RWPE1 (cell line): ENCODE measurements at places on chromosomes 1 and 21.

- DNase-seq = no peak
Observed at GRCh38 chr1:174174461-174175329, 15.4 kb downstream of the RABGAP1L start.

DNA sequence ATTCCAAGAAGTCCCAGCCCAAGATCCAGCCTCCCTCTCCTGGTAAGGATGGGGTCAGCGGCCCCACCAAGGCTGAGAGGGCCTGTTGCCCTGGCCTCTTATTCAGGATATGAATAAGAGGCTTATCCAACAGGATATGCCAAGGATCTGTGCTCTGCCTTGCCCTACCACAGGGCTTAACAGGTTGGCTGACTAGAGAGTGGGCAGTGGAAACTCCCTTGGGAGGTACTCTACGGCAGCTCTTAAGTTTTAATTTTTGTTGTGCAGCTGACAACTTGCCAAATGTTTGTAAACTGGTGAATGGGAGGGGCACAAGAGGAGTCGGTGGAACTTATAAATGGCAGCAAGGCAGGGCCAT is 16.5 kb upstream of the PIGV start:
- DNase-seq = no peak

DNA sequence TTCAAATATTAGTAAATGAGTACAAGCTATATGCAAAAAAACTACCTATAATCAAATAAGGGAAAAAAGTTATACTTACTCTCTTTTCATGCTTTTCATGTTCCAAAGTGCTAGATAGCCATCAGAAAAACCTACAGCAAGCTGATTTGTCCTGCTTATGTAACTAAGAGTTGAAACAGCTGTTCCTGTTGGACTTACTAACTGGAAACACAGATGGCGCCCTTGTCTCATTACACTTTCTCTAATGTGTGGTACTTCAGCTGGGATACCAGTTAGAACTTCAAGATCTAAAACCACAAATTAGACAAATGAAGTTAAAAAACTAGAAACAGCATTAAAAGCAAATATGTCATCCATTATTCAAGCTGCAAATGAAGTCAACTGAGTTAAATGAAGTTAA is 24.3 kb downstream of the AHCTF1 start:
- no peak for DNase-seq

- no peak for DNase-seq
Observed at GRCh38 chr21:45004481-45005247, 64.8 kb downstream of the SLX9 start.

- no peak for DNase-seq
Observed at GRCh38 chr1:7278827-7279765, 492.0 kb upstream of the VAMP3 start.

GRCh38 chr1:54927472-54928240 is 40.7 kb upstream of the DHCR24 start:
- no peak for DNase-seq

GRCh38 chr1:165524639-165525285 is 19.0 kb upstream of the LRRC52 start:
- no peak for DNase-seq

DNA sequence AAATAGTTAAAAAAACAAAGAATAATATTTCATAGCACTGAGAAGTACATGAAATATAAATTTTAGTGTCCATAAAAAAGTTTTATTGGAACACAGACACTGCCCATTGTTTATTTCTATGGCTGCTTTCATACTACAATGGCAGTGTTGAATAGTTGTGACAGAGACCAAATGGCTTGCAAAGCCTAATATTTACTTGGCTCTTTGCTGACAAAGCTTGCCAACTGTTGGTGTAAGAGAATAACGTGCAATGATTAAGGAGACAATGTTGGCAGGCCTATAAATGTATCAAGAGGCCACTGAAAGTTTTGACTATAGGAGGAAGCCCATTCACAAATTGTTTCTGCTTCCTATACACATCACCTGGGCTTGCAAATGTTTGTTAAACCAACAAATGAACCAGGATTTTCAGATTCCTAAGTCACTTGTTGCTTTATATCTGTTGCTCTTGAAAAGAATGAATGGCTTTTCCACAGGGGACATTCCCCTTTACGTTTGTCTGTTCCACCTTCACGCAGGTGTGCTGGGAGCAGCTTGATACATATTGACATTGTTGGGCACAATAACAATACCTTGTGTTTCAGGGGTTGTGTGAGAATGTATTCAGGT is 5.5 kb upstream of the ST6GALNAC3 start:
- no peak for DNase-seq

- no peak for DNase-seq
Observed at GRCh38 chr1:161531986-161532643, 7.8 kb downstream of the HSPA6 start.

DNA sequence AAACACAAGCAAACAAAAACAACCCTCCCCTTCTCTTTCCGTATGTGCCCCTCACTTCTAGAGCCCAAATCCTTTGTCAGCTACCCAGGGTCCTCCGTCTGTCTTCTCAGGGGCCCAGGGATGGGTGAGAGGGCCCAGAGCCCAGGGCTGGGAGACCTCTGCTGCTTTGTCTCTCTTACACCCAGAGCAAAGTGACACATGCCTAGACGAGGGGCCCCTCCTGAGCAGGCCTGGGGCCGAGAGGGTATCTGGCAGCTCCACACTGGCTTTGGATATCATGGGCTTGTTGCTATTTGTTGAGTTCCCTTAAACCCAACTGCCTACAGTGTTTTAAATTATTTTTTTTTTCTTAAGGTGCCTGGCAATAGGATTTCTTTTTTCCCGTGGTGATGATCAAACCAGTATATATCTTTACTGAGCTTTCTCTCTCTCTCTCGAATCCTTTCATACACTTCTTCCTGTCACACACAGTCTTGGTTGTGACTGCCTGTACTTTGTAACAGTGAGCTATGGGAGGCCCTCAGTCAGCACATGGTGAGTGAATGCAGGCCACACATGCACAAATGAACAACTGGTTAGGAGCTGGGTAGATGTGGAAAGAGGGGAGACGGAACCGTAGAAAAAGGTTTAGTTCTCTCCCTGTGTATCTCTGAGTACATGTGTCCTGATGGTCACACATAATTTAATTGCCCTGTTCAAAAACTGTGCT is 14.5 kb downstream of the RASSF5 start:
- DNase-seq = no peak

DNA sequence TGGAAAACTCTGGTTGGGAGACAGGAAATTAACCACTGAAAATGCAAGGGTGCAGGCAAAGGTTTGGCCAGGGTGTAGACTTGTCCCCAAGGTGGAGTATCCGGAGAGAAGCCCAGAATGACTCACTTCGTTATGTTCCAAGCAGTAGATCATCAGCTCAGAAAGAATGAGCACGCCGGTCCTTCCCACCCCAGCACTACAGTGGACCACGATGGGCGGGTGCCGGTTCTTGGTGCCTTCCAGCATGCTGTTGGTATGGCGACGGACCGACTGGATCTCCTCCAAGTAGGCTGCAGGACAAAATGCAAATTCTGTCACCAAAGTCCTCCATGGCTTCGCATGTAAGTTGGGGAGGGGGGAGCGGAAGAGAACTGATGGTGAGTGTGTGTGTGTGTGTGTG is 83.4 kb downstream of the SMYD2 start:
- DNase-seq = no peak

GRCh38 chr1:25540750-25541342 is 2.6 kb upstream of the LDLRAP1 start:
- DNase-seq = no peak

DNA sequence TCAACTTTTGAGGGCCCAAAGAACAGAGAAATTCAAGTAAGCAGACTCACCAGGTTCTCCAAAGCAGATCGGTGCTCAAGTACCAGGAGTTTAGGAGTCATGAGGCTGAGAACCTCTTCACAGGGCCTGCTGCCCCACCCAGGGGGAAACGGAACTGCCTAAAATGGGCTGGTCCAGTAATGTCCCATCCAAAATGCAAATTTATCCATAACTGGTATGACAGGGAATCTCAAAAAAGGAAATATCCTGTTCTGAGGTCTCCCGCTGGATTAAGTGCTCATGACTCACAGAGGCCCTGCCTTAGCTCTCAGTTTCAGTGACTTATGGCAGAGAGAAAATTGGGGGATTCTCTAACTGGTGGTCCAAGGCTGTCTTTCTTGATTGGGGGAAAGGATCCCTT is 9.3 kb downstream of the SPRR2G start:
- DNase-seq = peak; percentile 26

GRCh38 chr1:164576291-164577271 is 17.6 kb downstream of the PBX1 start:
- DNase-seq = no peak

GRCh38 chr1:165842671-165843129 is 15.3 kb downstream of the UCK2 start:
- DNase-seq = no peak

- no peak for DNase-seq
Observed at GRCh38 chr1:234963904-234964702, 164.5 kb downstream of the TOMM20 start.

DNA sequence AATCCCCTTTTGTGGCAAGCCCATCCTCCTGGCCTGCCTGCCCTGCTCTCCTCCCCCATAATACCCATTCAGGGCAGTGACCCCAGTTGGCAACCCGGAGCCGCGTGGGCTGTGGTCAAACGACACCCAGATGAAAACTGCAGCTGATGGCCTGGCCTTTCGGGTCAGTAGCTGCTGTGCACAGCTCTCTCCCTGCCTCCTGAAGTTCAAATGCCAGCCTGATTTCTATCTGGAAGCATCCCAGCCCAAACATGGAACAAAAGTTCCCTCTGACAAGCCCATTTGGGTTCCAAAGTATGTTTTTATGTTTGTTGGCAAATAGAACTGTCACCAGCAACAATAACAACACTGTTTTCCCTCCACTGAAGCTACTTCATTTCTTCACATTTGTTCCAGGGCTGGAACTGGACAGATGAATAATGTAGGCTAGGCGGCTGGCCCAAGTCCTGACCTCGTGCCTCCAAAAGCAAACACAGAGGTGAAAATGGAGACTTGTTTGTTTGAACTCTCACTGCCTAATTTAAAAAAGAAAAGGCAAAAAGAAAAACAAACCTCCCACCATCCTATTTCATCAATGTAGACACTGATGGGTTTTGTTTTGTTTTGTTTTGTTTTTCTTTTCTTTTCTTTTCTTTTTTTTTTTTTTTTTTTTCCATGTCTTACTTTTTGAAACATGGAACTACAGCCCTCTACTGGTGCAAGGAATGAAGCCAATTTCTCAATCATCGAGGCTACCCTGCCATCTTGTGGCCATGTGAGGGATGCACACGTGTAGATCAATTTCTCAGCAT is 179.0 kb downstream of the ADSS2 start:
- peak; percentile 80 for DNase-seq

DNA sequence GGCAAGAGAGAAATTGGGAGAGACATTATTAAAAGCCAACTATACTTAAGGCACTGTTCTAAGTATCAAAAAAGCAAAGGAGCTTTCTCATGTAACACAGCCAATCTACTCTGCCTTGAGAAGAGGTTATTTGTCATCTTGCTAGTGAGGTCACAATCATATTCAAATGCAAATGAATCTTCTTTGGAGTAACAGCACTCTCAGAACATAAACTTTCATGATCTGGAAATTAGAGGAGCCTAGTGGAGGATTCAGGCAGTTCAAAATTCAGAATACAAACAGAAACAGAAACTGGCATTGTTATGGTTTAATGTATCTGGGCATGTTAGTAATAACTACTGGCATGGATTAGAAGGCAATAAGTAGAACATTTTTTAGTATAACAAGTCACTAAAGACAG is 57.4 kb downstream of the ARID4B start:
- DNase-seq = no peak

DNA sequence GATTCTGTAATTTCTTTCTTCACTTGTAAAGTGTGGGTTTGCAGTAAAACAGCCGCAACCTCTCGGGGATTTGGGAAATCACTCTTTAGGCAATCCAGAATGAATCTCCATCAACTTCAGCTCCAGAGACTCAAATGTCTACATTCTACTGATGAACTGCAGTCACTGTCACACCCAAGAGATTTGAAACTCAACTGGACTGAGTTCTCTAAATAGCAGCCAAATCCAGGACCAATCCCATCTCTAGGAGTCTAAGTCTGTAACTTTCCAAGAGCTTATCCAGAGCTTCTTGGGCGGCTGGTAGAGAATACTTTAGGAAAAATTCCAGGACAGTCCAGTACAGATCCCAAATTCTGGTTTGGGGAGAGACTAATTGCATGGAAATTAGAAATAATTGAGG is 62.9 kb downstream of the ADAMTS1 start:
- no peak for DNase-seq

DNA sequence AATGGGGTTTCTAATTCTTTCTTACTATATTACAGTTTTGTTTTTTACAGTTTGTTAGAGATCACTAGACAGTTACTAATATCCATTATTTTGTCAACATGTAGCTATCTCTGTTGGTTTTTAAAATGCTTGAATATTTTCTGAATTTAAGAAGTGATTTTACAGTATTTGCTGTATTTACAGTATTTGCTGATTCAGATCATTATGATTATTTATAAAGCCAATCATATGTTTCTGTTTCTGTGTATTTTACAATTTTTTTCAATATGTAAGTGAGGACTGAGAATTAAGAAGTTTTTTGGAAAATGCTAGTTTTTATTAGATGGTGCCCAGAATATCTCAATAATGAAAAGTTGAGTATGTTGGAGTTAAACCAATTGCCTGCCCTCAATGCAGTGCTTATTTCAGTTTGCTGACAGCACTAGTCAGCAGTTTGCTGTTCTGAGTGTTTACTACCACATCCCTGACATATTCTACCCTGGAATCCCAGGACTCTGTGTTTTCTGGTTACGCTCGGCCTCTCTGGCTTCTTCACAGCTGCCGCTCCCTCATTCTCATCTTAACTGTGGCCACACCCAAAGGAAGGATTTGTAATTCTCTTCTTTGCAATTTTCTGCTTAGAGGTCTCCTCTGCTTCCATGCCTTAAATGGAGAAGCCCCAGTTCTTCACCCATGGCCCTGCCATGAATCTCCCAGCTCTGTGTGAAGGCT is 68.0 kb upstream of the BACH1 start:
- DNase-seq = no peak

DNA sequence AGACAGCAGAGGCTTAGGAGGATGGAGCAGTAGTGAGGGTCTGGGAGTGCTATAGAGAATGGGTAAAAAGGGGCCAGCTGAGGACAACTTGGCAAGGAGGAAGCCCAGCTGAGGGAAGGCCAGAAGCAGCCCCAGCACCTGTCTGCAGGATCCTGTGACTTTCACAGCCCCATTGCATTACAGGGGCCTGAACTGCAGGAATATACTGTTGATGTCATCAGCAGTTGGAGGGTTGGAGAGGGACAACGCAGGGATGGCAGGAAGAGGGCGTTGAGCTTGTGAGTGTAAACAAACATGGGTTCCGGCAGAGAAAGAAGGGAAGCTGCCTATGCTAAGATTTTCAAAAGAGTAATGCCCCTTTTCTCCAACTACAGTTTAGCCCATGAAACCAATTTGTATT is 628.5 kb downstream of the SMYD3 start:
- DNase-seq = no peak
